Naive thymus-derived CD4-positive, alpha-beta T cell (primary cell): ENCODE measurements at places on chromosomes 3 and 15. TPM values are rescaled to one million over a fixed set of nuclear protein-coding genes. Genes with fewer than 3 reads are reported as not detected.

DNA sequence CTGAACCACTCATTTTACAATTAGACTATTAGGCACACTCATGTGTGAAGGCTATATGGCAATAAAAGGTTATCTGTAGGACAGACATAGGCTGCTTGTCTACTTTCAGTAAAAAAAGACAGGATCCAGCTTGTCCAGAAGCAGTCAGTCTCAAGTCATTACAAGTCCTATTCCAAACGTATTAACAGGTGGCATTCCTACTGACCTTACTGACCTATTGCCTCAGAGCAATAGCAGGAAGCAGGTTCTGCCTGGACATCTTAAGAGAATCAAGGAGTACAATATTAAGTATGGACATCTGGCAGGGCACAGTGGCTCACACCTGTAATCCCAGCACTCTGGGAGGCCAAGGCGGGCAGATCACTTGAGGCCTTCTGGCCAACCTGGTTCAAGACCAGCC lies 7.0 kb downstream of the CMTM6 start:
- no peaks in the 10 kb centered on the region for H3K36me3 ChIP-seq
- H3K4me3 ChIP-seq: no peak overlapping the region
- peaks cover 10% of the 10 kb centered on the region for H3K4me1 ChIP-seq
- DNase-seq: no peak
- no peak overlapping the region for H3K27ac ChIP-seq
- no peaks in the 10 kb centered on the region for H3K27me3 ChIP-seq

DNA sequence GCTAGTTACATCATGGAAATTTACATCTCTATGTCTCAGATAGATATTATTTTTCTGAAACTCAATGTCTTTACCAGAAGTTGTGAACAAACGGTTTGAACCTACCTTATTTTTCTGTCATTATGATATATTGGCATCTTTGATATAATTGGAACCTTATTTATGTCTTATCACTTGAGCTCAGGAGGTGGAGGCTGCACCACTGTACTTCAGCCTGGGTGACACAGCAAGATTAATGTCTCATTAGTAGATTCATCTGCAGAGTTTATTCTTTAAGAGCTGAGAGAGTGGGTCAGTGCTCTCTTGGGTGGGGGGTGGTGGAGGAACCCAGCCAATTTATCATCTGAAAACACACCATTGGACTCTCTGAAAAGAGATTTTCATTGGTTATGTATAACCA lies 21.4 kb downstream of the SCG3 start:
- no peak overlapping the region for H3K4me3 ChIP-seq
- no peak overlapping the region for H3K27ac ChIP-seq
- H3K27me3 ChIP-seq: no peaks in the 10 kb centered on the region
- H3K4me1 ChIP-seq: no peaks in the 10 kb centered on the region
- H3K36me3 ChIP-seq: no peaks in the 10 kb centered on the region

- no peak overlapping the region for H3K4me3 ChIP-seq
- DNase-seq: no peak
- no peaks in the 10 kb centered on the region for H3K4me1 ChIP-seq
- H3K36me3 ChIP-seq: no peaks in the 10 kb centered on the region
These were observed 223.3 kb upstream of the TPRG1 start for GRCh38 chr3:188948281-188948996.

DNA sequence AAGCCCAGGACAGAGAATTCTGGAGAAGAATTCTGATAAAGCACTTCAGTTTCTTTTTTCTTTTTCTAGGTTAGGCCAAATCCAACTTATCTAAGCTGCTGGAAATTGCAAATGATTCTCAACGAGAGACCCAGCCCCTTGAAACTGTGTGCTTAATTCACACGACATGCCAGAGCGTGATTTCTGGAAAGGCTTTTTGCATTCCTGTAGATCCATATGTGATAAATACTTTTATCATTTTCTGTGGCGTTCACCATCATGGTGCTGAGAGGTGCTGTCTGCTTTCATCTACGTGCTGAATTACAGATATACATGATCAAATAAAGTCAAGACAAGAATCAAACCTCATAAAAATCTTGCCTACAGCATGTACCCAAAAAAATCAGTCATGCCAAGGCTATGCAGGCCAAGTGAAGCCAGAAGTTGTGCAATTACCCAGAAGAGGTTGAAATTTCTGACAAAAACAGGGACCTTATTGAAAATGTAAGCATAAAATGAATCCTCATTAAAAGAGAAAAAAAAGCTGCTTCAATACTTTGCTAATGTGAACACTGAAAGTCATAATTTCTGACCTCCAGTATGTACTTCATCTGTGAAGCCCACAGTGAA lies 10.8 kb upstream of the MEF2A start:
- H3K27me3 ChIP-seq: no peaks in the 10 kb centered on the region
- no peaks in the 10 kb centered on the region for H3K36me3 ChIP-seq
- no peak overlapping the region for H3K4me3 ChIP-seq
- no peak for DNase-seq
- H3K27ac ChIP-seq: no peak overlapping the region

DNA sequence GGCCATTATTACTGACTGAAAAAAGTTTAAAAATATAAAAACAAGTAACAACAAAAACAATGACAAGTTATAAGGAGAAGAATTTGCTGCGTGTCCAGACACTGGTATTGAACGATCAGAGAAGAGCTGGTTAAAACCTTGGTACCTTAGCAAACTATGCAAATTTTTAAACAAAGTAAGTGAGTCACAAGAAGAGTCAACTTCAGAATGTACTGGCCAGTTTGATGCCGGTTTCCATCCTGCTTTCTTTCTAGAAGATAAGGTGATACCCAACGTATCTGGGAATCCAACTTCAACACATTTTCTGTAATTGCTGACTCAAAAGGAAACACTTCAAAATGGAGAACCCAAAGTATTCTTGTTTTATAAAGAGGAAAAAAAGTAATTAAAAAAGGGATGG lies 49.8 kb downstream of the RUBCN start:
- no peak overlapping the region for H3K27ac ChIP-seq
- no peak overlapping the region for H3K4me3 ChIP-seq
- no peaks in the 10 kb centered on the region for H3K27me3 ChIP-seq
- no peaks in the 10 kb centered on the region for H3K4me1 ChIP-seq
- DNase-seq: no peak

DNA sequence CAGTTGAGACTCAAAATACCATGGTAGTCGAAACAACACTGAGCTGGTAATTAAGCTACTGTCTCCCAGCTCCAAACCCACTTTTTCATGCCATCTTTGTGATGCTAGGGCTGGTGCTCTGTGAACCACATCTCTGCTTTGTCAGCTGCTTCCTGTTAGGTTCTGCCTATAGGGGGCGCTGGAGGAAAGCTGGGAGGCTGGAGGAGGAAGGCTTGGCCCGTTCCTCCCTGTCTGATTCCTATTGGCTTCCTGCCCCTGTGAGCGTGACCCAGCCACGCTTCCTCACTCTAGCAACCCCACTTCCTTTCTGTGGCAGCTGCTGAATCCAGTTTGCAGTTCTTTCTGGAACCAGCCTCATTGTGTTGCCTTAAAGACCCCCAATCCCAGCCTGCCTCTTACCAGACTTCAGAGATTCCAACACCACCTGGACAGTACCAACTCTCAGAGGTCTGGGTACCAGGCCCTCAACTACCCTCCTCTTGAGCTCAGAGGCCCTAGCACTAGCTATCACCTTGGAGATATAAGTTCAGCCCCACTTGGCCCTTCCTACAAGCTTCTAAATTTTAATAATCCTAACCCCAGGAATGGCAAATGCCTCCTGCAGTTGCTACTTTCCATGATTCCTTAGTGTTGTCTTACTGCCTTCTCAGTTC lies 120.9 kb downstream of the ERC2 start:
- H3K27me3 ChIP-seq: no peaks in the 10 kb centered on the region
- H3K36me3 ChIP-seq: no peaks in the 10 kb centered on the region
- H3K4me3 ChIP-seq: no peak overlapping the region
- H3K4me1 ChIP-seq: no peaks in the 10 kb centered on the region

DNA sequence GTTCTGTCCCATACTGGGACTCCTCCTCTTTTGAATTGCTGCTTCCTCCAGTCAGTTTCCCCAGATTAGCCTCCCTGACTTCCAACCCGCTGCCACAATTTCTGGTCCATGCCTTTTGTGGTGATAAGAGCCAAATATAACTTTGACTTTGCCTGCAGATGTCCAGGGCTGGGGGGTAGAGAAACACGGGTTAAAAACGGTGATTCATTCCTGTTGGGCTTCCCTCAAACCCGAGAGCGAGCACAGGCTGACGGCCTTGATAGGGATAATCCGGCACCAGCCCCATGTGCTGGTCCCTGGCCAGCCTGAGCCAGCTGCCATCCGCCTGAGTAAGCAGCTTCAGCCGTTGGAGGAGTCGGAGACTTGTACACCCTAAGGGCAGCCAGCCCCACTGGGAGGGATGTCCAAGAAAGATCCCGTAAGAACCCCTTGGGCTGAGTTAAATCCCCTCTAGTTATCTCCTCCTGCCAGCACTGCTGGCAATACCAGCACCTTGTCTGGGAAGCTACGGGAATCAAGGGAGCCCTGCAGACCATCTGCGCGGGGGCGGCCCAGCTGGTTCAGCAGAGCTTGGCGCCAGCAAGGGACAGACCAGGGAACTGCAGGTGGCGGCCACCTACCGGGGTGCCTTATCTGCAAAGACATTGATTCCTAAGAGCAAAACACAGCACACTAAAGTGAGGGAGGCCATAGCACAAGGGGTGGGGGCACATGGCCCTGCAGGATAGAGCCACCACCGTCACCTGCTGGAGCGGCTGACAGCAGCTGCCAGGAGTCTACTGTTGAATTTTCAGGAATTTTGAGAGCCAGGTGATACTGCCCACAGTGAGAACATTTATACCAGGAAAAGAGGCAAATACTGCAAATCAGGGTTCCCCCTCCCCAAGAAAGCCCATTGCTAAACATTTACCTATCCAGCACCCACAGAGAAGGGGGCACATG lies 18.1 kb downstream of the CSPG4 start:
- no peaks in the 10 kb centered on the region for H3K4me1 ChIP-seq
- no peak overlapping the region for H3K4me3 ChIP-seq
- no peaks in the 10 kb centered on the region for H3K36me3 ChIP-seq
- no peaks in the 10 kb centered on the region for H3K27me3 ChIP-seq
- H3K27ac ChIP-seq: no peak overlapping the region
- DNase-seq: no peak

GRCh38 chr3:54801977-54802376 lies 125.9 kb downstream of the LRTM1 start:
- H3K4me1 ChIP-seq: no peaks in the 10 kb centered on the region
- no peak for DNase-seq
- no peak overlapping the region for H3K27ac ChIP-seq
- H3K36me3 ChIP-seq: no peaks in the 10 kb centered on the region
- no peaks in the 10 kb centered on the region for H3K27me3 ChIP-seq

DNA sequence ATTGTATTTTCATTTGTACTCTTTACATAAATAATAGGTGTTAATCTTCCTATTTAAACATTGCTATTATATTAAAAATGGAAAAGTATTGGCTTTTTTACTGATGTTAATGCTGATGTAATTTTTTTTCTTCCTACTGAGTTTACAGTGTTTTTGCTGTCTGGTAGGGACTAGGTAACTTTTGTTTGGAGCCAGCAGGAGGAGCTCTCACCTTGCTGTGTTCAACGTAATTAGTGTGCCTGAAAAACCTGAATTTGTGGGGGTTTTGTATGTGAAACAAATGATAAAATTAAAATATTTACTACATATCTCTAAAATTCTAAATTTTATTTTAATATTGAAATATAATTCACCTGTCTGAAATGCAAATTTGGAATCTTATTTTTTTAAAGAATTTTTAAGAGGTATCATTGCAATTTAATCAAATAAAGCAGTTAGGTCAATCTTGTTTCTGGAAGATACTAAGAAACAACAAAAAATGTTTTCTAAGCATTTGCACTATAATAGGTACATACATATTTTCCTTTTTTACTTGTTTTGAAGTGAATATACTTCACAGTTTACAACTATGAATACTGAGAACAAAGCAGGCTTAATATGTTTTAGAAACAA lies 48.8 kb downstream of the EPHA6 start:
- no peaks in the 10 kb centered on the region for H3K4me1 ChIP-seq
- no peaks in the 10 kb centered on the region for H3K36me3 ChIP-seq
- no peak overlapping the region for H3K4me3 ChIP-seq
- H3K27ac ChIP-seq: no peak overlapping the region
- no peaks in the 10 kb centered on the region for H3K27me3 ChIP-seq
- no peak for DNase-seq

DNA sequence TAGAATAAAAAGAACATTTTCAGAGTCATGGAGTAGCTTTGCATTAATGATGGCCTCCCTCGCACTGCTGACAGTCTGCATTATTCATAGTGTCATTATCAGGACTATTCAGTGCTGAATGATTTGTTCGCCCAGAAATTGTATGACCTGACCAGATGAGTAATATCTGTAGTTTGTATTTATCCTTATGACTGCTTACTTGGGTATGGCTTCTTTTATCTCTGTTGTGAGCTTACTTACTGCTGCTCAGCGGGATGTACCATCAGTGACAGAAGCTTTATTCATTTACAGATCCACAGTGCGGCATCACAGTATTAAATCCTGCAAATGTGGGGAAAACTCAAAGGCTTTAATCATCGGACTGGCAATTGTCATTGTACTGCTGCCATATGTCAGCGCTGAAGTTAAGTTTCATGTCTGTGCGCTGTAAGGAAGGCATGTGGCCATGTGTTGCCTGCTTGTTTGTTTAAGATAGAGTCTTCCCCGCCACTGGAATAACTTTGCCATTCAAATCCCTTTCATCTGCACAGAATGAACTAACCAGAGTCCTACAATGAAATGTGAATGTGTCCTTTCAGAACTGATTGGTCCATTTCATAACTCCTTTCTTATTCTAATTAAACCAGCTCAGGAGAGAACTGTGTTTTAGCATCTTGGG lies 262.2 kb downstream of the CHL1 start:
- no peaks in the 10 kb centered on the region for H3K27me3 ChIP-seq
- DNase-seq: no peak
- no peak overlapping the region for H3K4me3 ChIP-seq

DNA sequence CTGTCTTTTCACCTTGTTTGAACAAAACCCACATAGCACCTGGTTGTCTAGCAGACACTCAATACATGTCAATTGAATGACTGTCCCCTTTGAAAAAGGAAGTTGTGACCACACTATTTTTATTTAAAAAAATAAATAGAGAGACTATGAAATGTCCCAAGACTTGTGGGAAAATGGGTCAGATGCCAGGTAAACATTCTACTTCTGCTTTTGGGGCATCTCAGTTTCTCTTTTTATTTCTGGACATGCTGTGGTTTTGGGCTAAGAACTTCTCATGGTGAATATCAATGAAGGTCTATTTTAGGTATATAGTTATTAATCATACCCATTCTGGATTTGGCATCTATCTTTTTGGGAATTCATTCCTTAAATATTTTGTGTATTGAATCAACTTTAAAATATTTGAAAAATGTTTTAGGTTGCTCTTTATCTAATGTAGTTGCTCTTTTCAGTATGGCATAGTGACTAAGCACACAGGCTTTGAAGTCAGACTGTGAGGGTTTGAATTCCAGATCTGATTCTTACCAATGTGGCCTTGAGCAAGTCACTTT lies 4.4 kb downstream of the TMEM45A start:
- peaks cover 6% of the 10 kb centered on the region for H3K4me1 ChIP-seq
- H3K27me3 ChIP-seq: no peaks in the 10 kb centered on the region
- no peak overlapping the region for H3K4me3 ChIP-seq
- H3K36me3 ChIP-seq: no peaks in the 10 kb centered on the region
- no peak overlapping the region for H3K27ac ChIP-seq

Gene MST1
- 9.6 TPM for total RNA-seq

Gene CLDN18
- not detected for total RNA-seq

Gene BTLA
- total RNA-seq: 29.5 TPM

Gene ITGB5
- not detected in 2 replicates for total RNA-seq
